Bronchus fibroblast of lung (primary cell): ENCODE measurements at places on chromosomes 3 and 15. TPM values are rescaled to one million over a fixed set of nuclear protein-coding genes. Genes with fewer than 3 reads are reported as not detected.

The PYGO1 gene
- total RNA-seq, result 3.0 and 5.9 TPM in 2 replicates

The TMOD2 gene
- total RNA-seq, result 3.4 and 3.5 TPM in 2 replicates

The CCNB2 gene
- 141 and 156 TPM in 2 replicates for total RNA-seq

The ROBO1 gene
- 27.6 and 34.5 TPM in 2 replicates for total RNA-seq

The CD47 gene
- total RNA-seq, result 49.9 and 60.2 TPM in 2 replicates

The C3orf85 gene
- not detected in 2 replicates for total RNA-seq

The PIF1 gene
- 22.0 and 26.9 TPM in 2 replicates for total RNA-seq

The CLDN16 gene
- total RNA-seq, result not detected in 2 replicates

The TMEM39A gene
- 33.3 and 34.3 TPM in 2 replicates for total RNA-seq

The GOLGA8Q gene
- total RNA-seq, result not detected in 2 replicates

The XCR1 gene
- total RNA-seq, result not detected in 2 replicates

The CSPG4 gene
- total RNA-seq, result 72.4 and 79.4 TPM in 2 replicates

The SAMMSON gene
- total RNA-seq, result not detected in 2 replicates

The TMIE gene
- total RNA-seq, result not detected in 2 replicates

The SMCO1 gene
- total RNA-seq, result 0.15 and 0.34 TPM in 2 replicates

The USP50 gene
- total RNA-seq, result not detected in 2 replicates

The CHRD gene
- total RNA-seq, result 0.17 and 0.30 TPM in 2 replicates

The NR2F2 gene
- 13.8 and 21.4 TPM in 2 replicates for total RNA-seq

The CCR9 gene
- not detected in 2 replicates for total RNA-seq

The NDN gene
- total RNA-seq, result 82.5 and 93.0 TPM in 2 replicates

The ABI3BP gene
- total RNA-seq, result 4.7 and 11.9 TPM in 2 replicates

The CFAP92 gene
- not detected in 2 replicates for total RNA-seq

The IRAK2 gene
- 3.0 and 3.5 TPM in 2 replicates for total RNA-seq

The AGBL1 gene
- total RNA-seq, result not detected in 2 replicates

The FRMD4B gene
- total RNA-seq, result 0.67 and 0.89 TPM in 2 replicates

The ZNF662 gene
- 1.0 and 1.3 TPM in 2 replicates for total RNA-seq

The FGD5 gene
- under 0.01 and 0.30 TPM in 2 replicates for total RNA-seq

The PIGBOS1 gene
- 6.6 and 15.5 TPM in 2 replicates for total RNA-seq

The FANCD2OS gene
- total RNA-seq, result not detected in 2 replicates

The KBTBD12 gene
- not detected in 2 replicates for total RNA-seq

The ADIPOQ gene
- total RNA-seq, result not detected in 2 replicates

The CIB2 gene
- total RNA-seq, result 2.2 and 2.8 TPM in 2 replicates

The ALDH1A3 gene
- total RNA-seq, result 8.5 and 16.0 TPM in 2 replicates

The NDUFAF3 gene
- total RNA-seq, result 206 and 207 TPM in 2 replicates

The LXN gene
- 75.5 and 81.5 TPM in 2 replicates for total RNA-seq

The PLSCR4 gene
- 4.2 and 4.6 TPM in 2 replicates for total RNA-seq

The TP63 gene
- total RNA-seq, result not detected in 2 replicates

The DUOXA1 gene
- total RNA-seq, result 0.50 TPM in 1 of 2 replicates, not detected in the other

The COL6A6 gene
- total RNA-seq, result not detected in 2 replicates

The SAXO2 gene
- total RNA-seq, result under 0.01 and 0.50 TPM in 2 replicates
